Psoas muscle (tissue), 8 donors: ENCODE measurements at places on chromosomes 12 and 14. TPM values are rescaled to one million over a fixed set of nuclear protein-coding genes. Genes with fewer than 3 reads are reported as not detected.

EFS gene
- 1.1 TPM for polyA plus RNA-seq

TAS2R8 gene
- polyA plus RNA-seq = not detected

DNA sequence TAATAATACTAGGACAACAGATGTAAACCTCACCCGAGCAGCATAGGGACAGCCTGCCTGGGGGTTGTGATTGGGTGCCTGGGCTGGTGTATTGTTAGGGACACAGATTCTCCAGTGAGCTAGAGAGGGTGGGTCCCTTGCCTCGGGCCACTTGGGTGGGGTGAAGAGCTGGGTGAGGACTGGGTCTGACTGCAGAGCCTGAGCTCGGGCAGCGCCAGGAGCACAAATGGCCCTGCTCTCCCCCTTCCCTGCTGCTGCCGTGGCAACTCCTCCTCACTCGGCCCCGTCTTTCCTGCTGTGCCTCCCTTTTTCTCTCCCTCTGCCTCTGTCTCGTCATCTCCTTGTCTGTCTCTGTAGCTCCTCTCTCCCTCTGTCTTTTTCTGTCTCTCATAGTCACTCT is 115.4 kb downstream of the GLT1D1 start:
- DNase-seq = no peak

- DNase-seq = no peak
These were observed 5.8 kb downstream of the PTGES3 start for GRCh38 chr12:56682323-56682722.

DNA sequence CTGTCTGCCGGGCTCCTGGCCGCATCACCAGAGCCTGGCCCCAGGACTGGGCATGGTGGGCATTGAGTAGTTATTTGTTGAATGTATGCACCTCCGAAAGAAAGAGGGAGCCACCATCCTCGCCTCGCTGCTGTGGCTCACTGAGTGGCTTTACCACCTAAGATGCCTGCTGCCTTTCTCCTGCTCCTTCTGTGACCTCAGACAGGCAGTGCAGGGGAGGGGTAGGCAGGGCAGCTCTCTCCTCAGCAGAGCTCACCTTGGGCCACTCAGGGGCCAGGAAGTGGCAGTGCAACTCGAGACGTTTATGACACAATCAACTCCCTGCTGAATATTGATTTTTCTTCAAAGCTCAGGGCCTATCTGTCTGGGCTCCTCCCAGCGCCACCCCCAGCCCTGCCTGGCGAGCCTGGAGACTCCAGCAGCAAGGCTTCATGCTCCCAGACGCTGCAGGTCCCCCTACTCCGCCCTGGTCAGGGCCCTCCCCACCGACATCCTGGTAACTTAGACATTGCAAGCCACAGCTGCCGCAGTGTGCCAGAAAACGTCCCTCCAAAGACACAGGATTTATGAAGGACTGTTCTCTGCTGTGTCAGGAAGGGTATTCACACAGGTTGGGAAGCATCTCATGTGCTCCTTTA is 84.3 kb upstream of the DIO3 start:
- no peak for DNase-seq

DNA sequence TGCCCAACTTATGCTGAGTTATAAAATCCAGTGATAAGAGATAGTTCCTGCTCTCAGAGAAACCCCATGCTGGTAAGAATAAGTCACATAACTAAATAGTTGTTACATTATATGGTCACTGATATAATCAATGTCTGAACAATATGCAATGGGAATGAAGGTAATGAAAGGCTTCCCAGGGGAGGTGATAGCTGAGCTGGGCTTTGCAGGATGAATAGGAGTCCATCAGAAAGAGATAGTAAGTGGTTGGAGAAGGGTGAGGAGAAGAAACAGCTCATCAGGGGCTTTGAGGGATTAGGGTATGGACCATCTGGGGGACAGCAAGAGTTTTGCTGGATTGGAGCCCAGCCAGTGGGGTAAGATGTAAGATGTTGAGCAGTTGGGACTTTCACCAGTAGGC is 266.7 kb upstream of the CRY1 start:
- DNase-seq = no peak

GRCh38 chr12:58268069-58268468 is 326.7 kb downstream of the ATP23 start:
- no peak for DNase-seq

- DNase-seq = no peak
These were observed 27.4 kb downstream of the MDM2 start for GRCh38 chr12:68835333-68835908.

DNA sequence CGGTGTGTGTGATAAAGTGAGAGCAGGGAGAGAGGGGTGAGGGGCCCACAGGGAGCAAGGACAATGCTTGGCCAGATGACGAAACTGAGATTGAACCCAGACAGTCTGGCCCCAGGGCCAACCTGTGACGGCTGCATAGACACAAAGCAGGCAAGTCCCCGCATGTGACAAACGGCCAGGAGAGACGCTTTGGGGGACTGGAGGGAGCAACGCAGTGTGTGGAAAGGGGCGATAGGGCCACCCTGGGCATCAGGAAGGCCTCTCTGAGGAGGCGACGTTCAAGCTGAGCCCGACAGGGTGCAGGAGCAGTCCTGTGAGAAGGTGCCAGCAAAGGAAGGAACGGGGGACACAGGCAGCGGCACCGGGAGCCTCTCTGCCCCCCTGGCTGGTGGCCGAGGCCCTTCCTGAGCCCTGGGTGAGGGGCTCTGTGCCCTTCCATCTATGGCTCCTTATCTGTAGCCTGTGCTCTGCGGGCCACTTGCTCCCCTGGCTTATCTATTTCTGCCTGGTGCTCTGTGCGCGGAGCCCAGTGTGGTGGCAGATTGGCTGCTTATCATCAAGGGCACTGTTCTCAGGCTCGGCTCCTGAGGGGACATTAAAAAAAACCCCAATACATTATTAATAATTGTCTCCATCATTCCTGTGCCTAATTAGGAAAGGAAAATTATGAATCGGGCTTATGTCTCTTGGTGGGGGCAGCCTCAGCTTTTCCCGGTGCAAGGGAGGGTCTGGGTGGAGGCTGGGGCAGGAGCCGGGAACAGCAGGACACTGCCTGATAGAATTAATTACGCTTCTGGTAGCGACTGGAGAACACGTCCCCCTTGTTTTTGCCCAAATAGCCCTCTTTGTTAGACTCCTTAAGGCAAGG is 39.8 kb downstream of the PRIMA1 start:
- DNase-seq = no peak

DNA sequence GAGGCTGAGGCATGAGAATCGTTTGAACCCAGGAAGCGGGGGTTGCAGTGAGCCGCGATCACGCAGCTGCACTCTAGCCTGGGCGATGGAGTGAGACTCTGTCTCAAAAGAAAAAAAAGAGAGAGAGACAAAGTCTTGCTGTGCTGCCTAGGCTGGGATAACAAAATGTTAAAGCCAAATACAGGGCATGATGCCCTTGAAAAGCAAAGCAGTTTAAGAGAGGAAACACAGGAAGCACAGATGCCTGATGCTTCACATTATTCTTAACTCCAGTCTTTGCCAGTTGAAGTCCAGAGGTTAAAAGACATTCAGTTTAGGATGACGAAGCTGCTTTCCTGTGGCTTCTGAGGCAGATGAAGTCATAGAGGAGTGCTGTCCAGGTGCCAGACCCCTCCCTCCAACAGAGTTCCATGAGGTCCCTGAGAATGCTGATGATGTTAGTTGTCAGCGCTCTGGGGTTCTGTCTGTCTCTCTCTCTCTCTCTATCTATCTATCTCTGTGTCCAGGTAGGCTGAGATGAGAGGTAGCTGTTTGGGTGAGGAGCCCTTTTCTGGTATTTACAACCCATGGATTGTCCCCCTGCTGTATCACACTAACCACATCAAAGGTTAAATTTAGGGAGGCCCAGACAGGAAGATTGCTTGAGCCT is 4.9 kb upstream of the MRPL52 start:
- no peak for DNase-seq
